ENCODE measurements at places on chromosomes 2 and 18.

DNA sequence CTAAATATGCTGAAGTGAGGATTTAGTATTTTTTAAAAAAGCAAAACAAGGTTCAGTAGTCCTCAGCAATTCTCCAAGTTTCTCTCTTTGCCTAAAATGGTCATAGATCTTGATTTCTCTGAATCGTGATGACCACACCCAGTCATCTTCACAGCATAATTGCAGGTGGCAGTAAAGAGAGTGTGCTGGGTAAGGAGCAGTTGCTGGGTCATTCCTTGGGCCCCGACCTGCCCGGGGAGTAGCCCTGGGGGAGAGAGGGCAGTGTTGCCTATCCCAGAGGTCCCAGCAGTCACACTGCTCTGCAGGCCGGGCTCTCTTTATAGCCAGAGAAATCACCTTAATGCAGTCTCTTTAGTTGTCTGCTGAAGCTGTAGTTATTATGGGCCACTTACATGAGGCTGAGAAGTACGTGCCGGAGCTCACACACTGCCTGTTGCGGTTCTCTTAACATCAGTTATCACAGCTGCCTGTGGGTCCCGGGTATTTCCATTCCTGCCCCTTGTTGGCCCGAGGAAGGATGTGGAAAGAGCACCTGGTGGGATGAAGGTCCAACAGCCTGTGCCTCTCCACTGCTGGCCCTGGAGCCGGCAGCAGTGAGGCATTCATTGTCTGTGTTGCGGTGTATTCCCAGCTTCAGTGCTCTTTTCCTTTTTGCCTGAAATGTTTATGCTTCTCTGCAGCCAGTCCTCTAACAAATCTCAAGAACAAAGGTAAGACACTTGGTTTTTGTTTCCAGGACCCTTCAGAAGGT is 230.1 kb downstream of the ALPK2 start:
- no peak for DNase-seq

- no peak for DNase-seq
These were observed 399.6 kb upstream of the SALL3 start for GRCh38 chr18:78579854-78580577.

DNA sequence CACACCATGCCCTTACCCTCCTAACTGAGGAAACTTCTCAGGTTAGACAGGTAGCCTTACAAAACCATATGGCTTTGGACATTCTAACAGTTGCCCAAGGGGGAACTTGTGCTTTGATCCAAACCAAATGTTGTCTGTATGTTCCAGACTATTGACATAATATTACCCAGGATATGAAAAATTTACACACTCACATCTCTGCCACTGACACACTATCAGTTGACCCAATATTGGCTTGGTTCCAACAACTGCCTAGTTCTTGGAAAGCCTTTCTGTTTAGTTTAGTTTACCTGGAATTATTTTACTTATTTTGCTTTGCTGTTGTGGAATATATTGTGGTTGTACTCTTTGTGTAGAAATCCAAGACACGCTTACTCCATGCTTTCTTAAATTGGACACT is 178.4 kb downstream of the RNF152 start:
- DNase-seq: no peak

DNA sequence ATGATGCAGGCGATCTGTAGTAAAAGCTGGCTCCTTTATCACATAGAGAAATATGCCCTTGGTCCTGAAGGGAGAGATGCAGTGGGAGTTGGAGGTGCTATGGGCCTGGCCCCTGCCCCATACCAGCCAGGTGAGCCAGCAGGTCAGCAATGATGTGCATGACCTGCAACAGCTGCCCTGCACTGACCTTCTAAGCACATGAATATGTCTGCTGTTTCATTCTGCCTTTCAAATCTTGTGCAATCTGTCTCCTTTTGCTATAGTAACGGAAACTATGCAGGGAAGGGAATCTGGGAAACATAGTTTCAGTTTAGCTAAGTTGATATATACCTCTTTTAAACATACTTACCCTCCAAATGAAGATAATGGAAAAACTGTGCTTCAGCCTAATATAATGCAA is 235.2 kb downstream of the TDRD15 start:
- no peak for DNase-seq

DNA sequence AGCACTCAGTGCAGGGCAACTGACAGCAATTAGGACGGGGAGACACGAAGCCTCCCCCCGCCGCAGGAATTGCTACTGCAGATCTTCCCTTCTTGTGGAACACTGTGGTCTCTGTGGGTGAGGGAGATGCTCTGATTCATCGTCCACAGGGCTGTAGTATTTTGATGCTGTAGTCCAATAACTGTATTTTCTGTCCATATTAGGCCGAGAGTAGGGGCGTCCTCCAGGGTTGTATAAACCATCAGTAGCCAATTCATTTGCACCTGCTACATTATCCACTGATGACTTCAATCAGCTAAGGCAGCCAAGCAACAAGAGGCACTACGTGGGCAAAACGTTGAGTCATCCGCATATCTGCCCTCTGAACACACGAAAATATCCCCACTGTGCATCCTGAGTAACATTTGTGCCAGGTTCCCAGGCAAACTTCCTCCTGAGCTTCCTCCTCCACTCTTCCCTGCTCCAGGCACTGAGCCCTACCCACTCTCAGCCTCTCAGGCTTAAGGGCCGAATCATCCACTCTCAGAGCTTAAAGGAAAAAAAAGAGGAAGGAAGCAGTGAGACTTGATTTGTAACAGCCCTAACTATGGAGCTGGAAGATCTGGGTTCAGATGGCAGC is 62.1 kb downstream of the LBH start:
- no peak for DNase-seq

DNA sequence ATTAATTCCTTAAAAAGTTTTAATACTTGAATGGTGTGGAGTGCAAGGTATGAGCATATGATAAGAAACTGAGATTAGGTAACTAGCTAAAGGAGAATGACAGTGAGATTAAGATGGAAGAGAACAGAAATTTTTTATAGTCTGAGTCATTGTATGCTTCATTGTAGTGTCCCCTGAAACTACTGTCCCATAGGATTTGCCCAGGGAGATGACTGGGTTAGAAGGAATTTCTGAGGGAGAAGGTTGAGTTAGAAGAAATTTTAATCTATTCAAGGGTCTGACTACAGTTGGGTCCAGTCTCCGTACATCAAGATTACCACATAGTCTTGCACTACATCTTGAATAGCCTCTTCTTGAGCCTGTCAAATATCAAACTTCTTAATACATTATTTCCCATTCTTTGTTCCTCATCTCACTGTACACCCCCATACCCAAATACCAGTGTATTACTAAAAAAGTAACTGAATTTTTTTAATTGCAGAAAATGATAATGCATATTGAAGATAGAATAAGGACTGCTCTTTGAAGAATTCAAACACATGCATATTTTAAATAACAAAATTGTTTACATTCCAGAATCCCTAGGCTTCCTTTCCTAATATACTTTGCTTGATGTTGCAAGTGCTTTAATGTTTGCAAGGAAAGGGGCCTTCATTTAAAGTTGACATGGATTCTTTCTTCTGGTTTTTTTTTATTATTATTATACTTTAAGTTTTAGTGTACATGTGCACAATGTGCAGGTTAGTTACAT is 314.3 kb upstream of the COL3A1 start:
- no peak for DNase-seq

GRCh38 chr2:176122683-176123410 is at the start of gene HOXD9:
HOXD9 (plus strand) TSS chr2:176122719; CDS start chr2:176122769, 50 bp downstream.
- DNase-seq: no peak

GRCh38 chr2:27588308-27588707 is 5.5 kb downstream of the ZNF512 start:
- no peak for DNase-seq

DNA sequence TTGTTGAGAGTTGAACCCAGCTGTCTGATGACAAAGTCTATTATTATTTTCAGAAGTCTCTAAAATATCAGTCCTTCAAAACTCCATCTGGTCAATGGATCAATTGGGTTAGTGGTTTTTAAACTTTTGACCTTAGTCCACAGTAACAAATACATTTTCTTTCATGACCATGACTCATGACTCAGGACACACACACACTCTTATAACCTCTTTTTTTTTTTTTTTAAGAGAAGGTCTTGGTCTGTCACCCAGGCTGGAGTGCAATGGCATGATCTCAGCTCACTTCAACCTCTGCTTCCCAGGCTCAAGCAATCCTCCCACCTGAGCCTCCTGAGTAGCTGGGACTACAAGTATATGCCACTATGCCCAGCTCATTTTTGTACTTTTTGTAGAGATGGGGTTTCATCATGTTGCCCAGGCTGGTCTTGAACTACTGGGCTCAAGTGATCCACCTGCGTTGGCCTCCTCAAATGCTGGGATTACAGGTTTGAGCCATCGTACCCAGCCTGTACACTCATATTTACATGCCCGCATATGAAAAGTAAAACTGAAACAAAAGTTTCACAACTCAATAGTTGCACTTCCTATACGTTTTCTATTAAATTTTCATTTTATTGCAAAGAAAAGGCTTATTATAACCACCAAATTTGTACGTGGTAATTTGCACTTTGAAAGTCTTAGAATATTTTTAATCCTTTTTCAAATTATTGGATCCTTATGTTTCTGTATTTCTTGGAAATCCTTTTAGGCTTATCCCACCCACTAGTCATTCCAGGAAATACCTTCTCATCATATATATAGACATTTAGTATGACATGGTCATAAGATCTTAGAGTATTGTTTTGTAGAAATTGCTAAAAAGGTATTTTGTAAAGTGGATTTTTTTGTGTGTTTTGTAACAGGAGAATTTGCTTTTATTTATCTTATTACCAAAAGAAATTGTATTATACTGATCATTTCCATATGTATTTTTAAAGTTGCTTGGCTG is 199.0 kb downstream of the LPIN1 start:
- DNase-seq: no peak

- no peak for DNase-seq
These were observed 702.2 kb downstream of the RNF144A start for GRCh38 chr2:7619203-7619970.

DNA sequence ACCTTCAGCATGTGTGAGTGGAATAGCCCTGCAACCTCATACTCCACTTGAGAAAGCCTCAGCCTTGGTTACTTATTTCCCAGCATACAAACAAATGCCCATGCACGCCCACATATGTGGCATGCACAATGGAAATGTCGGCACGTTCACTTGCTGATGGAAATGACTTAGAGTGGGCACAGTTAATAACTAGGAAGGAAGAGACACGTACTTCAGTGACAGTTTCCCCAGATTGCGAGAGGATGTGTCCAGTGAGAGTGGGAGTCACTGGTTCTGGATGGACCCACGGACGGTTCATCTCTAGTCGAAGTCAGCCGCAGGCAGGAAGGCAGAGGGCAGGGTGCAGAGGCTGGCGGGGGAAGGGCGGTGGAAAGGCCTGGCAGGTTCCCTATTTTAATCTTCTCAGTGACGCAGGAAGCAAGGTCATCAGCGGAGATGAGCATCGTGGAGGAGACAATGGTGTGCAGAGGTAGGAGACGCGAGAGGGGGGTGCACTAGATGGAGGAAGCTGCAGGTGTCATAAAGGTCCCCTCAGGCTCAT is 350.7 kb upstream of the MYT1L start:
- DNase-seq: no peak

DNA sequence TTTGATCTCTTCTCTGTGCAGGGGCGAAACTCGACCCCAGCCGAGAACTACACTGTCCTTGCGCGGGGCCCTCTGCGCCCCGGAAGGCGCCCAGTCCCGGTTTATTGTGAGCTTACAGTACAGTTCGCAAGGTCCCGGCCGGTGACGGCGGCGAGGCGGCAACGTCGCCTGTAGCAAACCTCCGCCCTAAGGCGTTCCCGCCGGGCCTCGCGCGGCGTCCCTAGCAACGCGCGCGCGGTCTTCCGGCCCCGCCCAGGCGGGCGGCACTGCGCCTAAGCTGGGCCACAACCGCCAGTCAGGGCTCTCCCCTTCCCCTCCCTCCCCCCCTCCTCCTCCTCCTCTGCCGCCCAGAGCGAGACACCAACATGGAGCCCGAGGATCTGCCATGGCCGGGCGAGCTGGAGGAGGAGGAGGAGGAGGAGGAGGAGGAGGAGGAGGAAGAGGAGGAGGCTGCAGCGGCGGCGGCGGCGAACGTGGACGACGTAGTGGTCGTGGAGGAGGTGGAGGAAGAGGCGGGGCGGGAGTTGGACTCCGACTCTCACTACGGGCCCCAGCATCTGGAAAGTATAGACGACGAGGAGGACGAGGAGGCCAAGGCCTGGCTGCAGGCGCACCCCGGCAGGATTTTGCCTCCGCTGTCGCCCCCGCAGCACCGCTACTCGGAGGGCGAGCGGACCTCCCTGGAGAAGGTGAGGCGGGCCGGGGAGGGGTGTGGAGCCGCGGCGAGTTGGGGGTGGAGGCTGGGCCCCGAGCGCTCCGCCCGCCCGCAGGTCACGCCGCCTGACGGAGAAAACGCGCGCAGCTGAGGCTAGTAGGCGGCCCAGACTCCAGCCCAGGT is at the start of gene ALMS1:
Gene ALMS1 (plus strand): TSS at position 333 of the 838 bp plus-strand sequence. CDS start 33 bp downstream, at position 366.
- peak; percentile 81 for DNase-seq

DNA sequence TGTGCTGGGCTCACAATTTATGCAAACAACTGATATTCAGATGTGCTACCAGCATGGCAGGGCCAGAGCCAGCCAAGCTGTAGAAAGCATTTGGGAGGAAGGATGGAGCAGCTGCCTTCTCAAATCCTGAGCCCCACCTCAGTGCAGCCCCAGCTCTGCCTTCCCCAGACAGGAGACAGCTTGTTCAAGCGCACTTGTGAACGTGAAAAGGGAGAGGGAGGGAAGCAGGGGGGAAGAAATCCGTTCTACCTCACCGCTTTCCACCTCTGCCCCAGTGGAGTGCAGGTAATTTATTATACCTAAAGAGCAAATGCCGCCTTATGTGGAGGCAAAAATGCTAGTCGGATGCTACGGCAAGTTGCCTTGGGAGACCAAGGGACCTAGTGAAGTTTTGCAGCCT is 66.0 kb upstream of the SLC14A2 start:
- no peak for DNase-seq

DNA sequence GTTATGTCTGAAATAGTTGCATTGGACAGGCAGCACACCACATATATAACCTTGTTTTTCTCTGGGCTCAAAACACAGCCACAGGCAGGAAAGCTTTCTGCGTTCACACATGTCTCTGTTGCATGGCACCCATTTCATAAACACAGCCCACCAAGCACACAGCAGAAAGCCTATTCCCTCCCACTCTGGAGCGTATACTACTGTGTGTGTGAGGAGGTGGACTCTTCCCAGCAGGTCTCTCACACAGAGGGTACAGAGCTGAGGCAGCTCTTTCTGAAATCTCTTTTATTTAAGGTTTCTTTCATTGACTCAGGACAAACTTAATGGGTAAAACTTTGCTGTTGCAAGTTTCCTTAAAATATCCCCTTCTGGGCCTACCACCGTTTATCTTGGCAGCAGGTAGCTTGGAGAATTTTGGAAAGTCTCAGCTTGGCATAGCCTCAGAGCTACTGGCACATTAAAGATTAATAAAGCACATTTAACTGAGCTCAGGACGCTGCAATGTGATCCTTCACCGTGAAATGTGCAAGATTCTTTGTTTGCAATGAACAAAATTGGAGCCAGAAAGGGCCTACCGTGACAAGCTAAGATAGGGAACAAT is 105.1 kb upstream of the NCKAP5 start:
- no peak for DNase-seq

DNA sequence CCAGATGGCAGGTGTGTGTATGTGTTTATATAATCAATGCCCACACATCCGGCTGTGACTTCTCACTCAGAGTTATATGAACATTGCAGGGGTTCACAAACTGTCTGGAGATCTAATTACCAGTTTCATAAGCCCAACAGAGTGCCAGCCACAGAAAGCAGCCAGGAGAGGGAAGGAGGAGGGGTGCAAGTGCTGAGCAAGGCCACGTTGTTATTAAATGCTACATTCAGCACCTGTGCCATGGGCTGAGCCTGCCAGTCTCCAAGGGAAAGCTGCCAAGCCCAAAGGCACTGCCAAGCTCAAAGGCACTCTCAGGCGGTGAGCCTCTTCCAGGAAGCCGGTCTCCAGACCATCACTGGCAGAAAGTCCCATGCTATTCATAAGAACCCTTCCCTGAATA is 17.4 kb downstream of the XDH start:
- no peak for DNase-seq

All from stimulated activated CD4-positive, alpha-beta T cell treated with anti-CD3 and anti-CD28 coated beads, Interleukin-12 subunit alpha, Interleukin-12 subunit beta, amount 100 ng/mL, for 4 hours (primary cell).